Stimulated activated CD4-positive, alpha-beta T cell treated with anti-CD3 and anti-CD28 coated beads, TNF-alpha, amount 100 ng/mL, for 48 hours (primary cell): ENCODE measurements at places on chromosomes 5 and 9.
A peak's percentile ranks its signal among the peaks of the same experiment; 100 is the strongest.

DNA sequence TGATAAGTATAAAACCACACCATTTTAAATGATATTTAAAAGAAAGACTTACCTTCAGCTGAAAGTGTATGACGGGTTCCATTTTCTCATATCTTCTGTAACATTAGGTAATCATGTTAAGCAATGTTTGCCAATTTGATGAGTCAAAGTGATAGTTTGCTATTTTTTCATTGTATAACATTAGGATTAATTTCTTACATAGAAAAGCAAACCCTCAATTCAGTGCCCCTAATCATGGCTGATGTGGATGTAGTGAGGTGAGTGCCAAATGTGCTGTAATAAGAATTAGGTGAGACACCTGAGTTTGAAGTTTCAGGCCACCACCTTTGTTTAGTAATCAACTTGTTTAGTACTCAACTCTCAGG is 68.0 kb downstream of the UNC13B start:
- DNase-seq, result no peak

DNA sequence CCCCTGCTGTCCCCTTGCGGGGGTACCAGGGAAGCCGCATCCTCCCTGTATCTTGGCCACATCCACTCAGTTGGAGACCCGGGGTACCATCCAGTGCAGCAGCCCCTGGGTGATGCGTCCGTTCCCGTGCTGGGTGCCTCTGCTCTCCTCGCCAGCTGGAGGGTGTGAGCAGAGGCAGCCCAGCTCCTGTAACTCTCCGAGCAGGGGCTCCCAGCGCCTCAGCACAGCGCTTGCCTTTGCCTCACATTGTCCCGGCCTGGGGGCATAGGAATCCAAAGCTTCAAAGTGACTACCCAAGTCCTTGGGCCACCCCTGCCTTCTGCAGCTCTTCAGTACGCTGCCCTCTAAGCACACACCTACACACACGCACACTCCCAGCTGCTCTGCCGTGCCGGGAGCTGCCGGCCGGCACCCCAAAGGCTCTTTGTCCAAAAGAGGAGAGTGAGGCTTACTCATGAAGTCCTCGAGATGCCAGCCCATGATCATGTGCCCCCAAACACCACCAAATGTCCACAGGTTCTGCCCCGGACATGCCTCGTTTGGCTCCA is 733 bp downstream of the ANGPTL2 start:
- DNase-seq, result no peak

GRCh38 chr5:77143998-77144836 is 57.1 kb upstream of the ZBED3 start:
- peak; percentile 46 for DNase-seq

- DNase-seq, result no peak
Measured at GRCh38 chr9:130541533-130541932, 37.8 kb upstream of the FUBP3 start.

DNA sequence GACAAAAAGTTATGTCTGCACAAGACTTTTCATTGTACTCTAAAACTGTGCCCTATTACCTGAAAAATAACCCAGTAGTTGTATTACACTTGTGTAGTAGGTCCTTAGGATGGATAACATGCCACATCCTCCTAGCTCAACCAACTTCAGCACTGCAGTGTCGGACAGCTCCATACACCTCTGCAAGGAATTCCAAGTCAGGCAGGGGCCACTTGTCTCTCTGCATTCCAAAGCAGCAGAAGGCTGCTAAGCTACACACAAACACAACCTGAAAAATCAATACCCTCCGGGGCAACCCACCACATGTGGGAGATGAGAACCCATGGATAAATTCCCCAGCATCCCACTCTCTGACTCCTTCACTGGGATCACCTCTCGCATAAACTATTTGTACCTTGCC is 50.2 kb downstream of the MED10 start:
- no peak for DNase-seq

DNA sequence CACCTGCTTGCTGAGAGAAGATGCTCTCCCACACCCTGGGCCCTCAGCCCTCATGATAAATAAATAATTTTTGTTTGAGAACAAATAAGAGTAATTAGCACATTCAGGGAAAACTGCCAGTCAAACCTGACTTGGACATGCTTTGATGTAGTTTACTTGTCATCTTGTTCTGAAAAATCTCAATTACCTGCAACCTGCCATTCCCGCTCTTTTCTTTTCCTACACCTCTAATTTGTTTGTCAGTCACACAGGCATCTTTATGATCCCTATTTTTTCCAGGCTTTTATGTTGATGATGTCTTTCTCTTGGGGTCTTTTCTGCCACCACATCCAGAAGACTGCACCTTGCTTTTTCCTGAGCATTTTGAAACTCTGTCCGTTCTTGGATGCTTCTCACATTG is 28.6 kb upstream of the TGFBI start:
- no peak for DNase-seq

DNA sequence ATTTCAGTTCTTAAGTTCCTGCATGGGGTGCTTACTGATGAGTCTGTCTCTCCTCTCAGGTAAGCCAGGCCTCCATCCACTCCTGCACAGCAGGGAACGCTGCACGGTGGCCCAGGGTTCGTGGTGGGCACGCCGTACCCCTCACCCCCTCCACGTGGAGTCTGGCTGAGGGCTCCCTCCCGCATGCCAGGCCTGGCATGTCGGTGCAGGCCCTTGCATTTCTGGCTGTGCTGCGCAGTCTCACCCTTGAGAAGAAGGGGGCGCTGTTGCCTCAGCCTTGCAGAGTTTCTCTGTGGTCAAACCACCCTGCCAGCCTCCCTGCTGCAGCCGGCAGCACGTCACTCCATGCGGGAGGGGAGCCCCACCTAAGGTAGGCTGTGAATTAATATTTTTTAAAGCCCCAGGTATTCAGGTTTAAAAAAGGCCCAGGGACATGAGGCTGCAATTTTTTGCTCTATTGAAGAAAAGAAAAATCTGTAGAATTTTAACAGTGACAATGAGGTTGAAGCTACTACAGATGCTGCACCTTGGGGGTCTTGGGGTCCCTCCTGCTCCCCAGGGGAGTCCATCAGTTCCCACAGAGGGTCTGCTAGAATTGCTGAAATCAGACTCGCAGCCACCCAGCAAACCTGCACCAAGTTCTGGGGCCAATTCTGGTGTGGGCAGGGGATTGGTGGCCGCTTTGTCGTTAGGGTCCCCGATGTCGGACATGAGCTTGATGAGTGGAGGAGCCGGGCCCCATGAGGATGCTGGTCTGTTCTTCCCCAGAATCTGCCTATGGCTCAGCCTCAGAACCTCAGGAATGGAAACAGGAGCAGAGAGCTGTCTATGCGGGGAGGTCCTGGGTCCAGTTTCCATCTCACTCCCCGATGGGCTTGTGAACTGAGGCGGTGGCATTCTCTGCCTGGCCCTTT is 52.6 kb downstream of the TENT4A start:
- peak; percentile 52 for DNase-seq

GRCh38 chr5:177472460-177473442 is 683 bp downstream of the DBN1 start:
- no peak for DNase-seq

- DNase-seq, result no peak
Measured at GRCh38 chr9:134733480-134734232, 92.1 kb downstream of the COL5A1 start.

GRCh38 chr9:85168412-85168811 is 498.9 kb downstream of the NTRK2 start:
- no peak for DNase-seq

DNA sequence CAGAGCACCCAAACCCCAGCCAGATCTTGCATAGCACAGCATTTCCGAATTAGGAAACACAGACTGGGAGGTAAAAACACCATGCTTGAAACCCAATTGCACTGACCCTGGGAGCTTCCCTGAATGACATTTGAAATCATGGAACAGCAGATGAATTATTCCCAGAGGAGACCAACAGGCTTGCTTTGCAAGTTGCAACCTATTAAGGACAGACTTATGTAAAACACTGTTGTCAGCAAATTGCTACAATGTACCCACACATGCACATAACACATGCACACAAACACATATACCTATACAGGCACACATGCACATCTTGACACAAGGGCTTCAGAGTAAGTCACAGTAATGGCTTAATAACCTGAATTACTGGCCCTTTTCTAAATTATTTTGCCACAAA is 984.8 kb downstream of the DNAH5 start:
- no peak for DNase-seq

DNA sequence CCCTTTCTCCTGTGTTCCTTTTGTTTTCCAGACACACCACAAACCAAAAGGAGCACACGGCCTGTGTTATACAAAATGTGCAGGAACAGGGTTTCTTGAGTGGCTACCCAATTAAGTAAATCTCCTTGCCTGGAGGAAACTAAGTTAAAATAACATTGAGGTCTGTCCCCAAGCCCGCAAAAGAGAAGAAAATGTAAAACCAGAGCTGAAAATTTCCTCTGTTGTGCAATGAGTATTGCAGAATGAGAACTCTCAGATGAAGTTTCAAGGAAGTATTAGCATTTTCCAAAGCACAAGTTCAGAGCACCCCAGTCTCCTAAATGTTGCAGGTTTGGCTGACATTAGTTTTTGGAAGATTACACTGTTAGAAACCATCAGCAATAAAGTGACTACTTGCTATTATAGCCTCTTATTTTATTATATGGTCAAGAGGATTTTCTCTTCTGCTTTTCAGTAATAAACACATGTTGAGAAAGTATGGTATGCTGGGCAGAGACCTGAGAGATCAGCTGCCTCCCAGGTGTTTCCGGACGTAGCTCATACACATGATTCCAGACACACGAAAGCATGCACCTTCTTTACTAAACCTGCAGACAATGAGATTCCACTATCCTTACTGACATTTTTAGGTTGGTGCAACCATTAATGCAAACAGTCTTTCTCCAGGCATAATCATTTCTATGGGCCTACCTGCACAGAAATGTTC is 161.3 kb downstream of the SNCAIP start:
- DNase-seq, result no peak

DNA sequence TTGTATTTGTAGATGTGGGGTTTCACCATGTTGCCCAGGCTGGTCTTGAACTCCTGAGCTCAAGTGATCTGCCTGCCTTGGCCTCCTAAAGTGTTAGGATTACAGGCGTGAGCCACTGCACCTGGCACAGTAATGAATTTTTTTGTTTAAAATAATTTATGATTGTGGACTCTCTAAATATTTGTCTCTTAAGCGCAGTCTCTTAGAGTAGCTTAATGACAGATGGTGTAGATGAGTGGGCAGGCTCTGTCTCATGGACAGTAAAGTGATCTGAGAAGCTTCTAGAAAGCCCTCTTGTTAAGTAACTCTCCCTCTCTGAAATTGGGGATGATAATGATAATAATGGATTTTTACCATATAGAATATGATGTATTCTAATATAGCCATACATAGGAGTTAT is 47.5 kb upstream of the KIAA1958 start:
- no peak for DNase-seq

- no peak for DNase-seq
Measured at GRCh38 chr9:98807070-98807813, at the start of gene GALNT12. TSS of gene GALNT12 (plus strand) at chr9:98807670. CDS start at chr9:98807699, 29 bp downstream.

GRCh38 chr9:113954591-113954990 is 78.5 kb downstream of the ZNF618 start:
- no peak for DNase-seq

DNA sequence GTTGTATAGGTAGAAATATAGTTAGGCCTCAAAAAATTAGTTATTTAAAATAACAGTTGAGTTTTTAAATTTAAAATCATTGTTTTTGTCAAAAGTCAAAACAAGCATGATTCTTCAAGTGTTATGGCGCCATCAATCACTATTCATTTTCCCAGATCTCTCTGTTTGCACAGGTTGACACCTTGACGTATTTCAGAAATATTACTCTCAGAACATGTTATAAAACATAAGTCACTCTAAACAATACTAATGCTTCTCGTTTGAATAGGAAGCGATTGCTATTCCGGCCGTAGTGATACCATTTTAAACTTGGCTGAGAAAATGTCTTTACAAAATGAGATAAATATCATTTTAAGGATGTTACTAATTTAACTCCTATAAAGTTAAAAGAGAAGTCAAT is 126.1 kb upstream of the VCAN start:
- DNase-seq, result no peak

- DNase-seq, result no peak
Measured at GRCh38 chr9:92723299-92723625, 41.4 kb downstream of the BICD2 start.

GRCh38 chr5:132656774-132657355 is 1.1 kb upstream of the IL13 start:
- no peak for DNase-seq

DNA sequence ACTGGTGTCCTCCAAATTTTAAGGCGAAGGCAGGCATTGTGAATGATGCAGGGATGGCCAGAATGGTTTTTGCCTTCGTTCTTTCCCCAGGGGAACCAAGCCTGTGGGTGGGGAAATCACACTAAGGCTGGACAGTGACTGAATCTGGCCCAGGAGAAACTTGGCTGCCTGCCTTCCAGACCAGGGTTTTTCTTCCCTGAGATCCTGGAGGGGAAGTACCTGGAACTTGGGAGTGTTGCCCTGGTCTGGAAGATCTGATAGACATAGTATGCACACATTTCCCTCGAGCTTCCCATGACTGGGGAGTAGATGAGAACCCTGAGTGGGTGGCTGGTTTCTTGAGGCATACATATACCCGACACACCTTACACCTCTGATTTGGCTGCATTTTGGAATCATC is 664 bp upstream of the IL11RA start:
- DNase-seq, result no peak

- DNase-seq, result peak; percentile 19
Measured at GRCh38 chr5:128905568-128906110, 59.6 kb upstream of the SLC27A6 start.

DNA sequence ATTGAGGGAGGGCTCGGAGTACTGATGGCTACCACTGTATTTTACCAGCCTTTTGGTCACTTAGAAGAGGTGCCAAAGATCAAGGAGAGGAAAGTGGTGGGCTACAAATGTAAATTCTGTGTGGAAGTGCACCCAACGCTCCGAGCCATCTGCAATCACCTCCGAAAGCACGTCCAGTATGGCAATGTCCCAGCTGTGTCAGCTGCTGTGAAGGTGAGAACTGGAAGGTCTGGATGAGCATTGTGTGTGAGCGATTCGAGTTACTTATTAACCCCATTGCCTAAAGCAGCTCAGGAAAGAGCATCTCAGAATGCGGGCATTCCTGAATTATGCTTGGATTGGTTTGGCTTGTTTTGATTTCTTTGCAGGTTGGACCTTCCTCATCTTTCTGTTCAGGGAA is 67.5 kb downstream of the ZNF462 start:
- no peak for DNase-seq

GRCh38 chr5:156522651-156523529 is 195.9 kb downstream of the SGCD start:
- no peak for DNase-seq

- DNase-seq, result no peak
Measured at GRCh38 chr5:35990520-35990919, 670 bp downstream of the UGT3A1 start.

- DNase-seq, result no peak
Measured at GRCh38 chr9:8762479-8763085, 963.0 kb upstream of the DMAC1 start.

- no peak for DNase-seq
Measured at GRCh38 chr9:18126831-18127498, 347.0 kb upstream of the ADAMTSL1 start.
